DMS79 (cell line): ENCODE measurements at places on chromosomes 2 and 18.

DNA sequence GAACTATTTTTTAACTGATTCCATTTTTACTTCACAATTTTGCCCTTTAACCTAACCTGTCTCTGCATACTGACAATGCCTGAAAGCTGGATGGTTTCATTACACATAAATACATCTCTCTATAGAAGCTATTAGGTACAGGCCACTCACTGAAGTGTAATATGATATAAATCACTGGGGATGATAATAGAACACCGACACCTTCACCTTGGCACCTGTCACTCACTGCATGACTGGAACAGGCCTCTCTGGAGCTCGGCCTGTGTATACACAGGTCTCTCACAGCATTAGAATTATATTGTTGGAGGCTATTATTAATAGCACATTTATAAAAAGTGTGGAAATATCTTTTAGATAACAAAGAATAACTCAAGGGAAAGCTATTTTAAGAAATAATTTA, 138.2 kb downstream of the TMEM131 start:
- DNase-seq, result no peak

DNA sequence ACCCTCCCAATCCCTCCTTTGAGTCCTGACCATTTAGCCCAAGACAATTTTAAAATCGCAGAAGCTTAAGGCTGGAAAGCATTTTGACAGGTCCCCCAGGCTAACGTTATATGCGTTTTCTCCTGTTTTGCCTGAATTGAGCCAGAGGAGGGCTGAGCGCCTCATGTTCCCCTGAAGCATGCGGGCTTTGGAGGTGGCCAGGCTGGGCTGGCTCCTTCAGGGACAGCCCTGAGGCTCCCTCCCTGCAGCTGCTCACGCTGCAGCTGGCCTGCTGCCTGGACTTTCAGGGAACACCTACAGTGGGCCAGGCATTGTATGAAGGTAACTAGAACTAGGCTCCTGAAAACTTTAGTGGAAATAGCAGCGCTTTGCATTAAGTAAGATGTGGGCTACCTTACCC, 179.2 kb downstream of the ACKR3 start:
- DNase-seq, result peak; percentile 36

- DNase-seq, result no peak
Observed at GRCh38 chr2:84989927-84990326, 19.0 kb downstream of the KCMF1 start.

GRCh38 chr18:47928466-47928865, 2.0 kb downstream of the SMAD2 start:
- no peak for DNase-seq

DNA sequence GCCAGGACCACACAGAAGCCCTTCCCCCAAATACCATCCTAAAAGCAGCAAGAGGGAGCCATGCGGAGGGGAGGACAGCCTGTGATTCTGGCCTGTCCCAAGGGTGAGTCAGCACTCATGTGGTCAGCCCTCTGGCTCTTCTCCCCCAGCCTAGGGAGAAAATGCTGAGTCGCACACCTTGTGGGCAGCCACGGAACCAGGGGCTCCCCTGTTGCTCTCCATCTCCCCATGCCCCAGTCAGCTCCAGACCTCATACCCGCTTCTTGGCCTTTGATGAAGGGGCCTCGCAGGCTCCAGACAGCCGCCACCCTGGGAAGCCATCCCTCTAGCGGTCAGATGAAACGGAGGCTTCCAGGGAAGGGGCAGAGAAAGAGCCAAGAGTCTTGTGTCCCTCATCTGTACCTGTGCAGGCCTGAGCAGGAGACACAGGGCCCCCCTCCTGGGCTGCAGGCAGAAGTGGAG, 181.3 kb upstream of the SIX2 start:
- no peak for DNase-seq

GRCh38 chr2:219782737-219783348, 155.4 kb downstream of the SLC4A3 start:
- no peak for DNase-seq

- DNase-seq, result no peak
Observed at GRCh38 chr18:60675126-60675525, 302.6 kb upstream of the MC4R start.

- DNase-seq, result no peak
Observed at GRCh38 chr2:227404585-227405271, 17.0 kb upstream of the SCYGR1 start.

- DNase-seq, result peak; percentile 83
Observed at GRCh38 chr2:170812710-170813600, 3.7 kb upstream of the GAD1 start.

- DNase-seq, result no peak
Observed at GRCh38 chr18:34909637-34910364, 131.4 kb upstream of the MAPRE2 start.

GRCh38 chr2:76692908-76693307, 829.3 kb downstream of the LRRTM4 start:
- no peak for DNase-seq
